ENCODE measurements at places on chromosomes 2 and 18.

DNA sequence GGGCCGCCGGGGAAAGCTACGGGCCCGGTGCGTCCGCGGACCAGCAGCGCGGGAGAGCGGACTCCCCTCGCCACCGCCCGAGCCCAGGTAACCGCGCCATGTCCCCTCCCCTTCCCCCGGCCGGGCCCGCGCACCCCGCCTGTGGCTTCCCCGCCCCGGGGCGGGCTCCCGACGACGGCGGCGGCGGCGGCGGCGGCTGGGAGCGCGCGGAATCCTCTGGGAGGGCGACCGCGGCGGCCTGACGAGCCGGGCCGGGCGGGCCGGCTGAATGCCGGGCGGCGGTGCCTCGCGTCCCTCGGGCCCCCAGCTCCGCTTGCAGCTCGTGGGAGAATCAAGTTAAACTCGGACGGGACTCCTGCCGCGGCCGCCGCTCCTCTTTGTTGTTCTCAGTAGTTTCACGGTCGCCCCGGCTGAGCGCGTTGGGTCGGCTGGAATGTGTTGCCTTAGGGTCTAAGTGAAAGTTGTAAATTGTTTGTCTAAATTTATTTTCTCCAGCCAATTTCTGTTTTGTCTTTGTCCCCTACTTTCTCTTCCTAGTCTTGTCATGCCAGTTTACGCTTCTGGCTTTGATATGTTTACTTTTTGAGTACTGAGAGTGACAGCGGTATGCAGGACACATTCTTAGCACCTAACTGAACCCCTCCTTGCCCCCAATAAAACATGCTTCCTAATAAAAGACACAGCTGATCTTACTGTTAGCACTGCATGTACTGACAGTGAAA lies 685 bp downstream of the SMAD4 start:
- DNase-seq = peak; percentile 88

DNA sequence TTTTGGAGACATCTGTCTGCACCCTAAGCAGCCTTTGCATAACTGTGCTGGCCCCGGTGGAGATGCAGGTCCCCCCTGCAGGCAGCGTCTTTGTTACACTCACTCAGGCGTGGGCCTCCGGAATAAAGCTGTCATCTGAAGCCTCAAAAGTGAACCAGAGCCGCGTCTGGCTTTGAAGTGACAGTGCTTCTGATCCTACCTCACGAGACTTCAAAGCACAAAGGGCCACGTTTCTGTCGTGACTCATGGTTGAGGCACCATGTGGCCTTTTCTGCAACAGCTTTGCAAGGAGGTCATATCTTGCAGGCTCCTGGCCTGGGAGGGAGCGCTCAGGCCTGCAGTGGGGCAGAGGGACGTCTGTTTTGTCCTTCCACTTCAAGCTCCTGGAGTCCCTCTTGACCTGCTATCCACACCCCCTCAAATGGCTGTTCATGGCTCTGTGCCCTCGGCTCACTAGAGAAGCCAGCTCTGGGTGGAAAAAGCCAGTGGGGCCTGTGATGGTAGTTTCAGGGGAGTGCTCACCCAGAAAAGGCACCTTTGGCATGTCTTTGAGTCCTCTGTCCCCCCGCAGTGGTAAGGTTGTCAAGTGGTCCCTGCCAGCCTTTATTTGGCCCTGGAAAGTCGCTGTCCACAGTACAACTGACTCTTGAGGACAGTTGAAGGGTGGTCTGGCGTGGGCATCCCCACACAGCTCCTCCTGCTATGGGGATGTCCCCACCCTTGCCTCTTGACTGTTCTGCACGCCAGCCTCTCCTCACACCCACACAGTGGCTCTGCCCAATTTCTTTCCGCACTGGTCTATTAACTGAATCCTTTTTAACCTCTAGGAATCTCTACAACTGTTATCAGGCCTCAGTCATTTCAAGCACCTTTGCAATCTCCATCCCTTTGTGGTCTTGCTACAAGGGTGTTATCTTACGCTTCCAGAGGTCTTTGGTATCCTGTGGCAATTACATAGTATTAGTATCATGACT lies 19.3 kb downstream of the GPR55 start:
- DNase-seq = no peak

- DNase-seq = no peak
These were observed 9.1 kb upstream of the LCLAT1 start for GRCh38 chr2:30437809-30438548.

DNA sequence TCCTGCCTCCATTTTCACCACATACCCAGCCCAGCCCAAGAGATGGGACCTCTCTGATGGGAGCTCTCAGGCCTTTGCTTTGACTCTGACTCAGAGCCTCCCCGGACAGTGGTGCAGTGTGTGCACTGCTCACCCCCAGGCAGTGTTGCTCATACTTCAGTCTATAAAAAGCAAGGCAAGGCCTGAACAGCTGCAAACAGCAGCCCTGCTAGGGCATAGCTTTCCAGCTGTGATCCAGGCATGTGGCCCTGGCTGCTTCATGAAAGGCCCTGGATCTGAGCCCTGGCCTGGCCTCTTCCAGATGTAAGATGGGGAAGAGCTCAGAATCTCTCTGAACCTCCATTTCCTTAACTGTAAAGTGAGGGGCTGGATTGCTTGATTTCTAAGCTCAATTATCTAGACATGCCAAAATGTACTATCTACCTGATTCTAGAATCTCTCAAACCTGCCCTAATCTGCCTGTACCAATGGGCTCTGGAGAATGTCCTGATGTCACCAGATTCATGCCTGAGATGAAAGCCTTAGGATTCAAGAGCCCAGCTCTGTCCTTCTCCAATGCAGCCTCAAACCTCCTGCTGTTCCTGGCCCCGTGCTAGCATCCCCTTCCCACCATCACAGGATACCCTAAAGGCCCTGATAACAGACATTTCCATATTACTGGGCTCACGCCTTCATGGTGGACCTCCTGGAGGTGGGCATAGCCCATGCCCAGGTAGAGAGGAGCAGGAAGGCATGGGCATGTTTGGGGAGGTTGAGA lies 206.9 kb downstream of the ARL4C start:
- DNase-seq = no peak

DNA sequence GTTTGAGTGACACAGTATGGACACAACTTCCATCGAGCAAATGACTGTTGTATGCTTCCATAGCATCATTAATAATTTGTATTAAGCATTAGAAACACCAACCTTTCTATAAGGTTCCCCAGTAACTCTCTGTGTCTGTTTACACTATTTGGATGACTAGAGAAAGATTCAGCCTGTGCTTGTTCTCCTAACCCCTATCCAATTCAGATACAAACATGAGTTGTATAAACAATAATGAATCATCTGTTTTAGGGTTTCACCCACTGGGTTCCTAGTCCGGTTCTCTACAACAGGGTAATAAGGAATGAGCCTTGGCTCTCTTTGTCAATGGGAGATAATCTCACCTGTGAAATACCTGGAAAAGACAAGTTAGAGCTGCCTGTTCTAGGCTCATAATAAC lies 894.1 kb upstream of the PIK3C3 start:
- DNase-seq = no peak

DNA sequence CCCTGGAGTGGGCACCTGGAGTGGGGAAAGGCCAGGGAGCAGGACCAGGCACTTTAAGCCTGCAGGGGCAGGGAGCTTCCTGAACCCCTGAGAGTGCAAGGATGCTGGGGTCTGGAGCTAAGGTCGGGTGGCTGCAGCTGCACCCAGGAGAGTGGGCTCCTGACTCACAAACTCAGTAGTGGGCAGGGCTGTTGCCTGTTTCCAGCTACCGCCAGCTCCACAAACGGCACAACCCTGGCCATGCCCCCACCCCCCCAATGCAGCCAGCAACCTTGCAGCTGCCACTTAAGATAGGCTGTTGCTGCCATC lies 688.8 kb downstream of the NYAP2 start:
- DNase-seq = no peak

GRCh38 chr2:119005051-119005450 lies 63.1 kb downstream of the MARCO start:
- no peak for DNase-seq

Data from Right ventricle myocardium inferior (tissue), 1 donor.